ENCODE measurements at places on chromosomes 6 and 20.

DNA sequence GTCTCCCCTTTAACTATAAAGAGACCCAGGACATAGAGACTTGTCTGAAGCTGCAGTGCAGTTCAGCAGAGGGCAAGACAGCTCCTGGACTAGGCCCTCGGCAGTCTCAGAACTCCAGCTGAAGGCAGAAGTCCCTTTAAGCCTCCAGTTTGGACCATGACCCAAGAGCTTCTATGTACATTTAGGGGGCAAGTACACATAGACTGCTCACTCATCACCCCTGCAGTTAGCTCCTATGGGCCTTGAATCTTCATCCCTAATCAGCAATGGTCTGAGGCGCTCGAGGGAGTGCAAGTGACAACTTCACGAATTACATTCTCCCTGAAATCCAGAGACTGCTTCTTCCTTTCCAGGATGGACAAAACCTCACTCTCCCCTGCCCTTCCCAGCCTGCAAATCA lies 47.4 kb downstream of the KCNK5 start:
- DNase-seq, result no peak

DNA sequence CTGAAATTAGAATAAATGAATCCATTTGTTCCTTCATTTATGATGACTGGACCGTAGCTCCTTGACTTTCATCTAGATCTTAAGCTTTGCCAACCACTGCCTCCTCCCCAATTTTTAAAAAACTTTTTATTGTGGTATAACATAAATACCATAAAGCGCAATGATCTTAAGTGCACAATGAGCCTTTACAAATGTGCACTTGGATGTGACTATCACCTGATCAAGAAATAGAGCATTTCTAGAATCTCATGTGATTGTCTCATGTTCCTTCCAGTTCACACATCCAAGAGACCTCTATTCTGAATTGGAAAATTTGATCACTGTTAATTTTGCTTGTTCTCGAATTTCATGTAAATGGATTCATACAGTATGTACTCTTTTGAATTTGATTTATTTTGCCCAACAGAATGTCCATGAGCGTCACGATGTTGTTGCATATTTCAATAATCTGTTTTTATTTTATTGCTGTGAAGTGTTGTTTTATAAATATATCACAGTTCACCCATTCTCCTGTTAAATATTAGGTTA lies 442.2 kb downstream of the CDKAL1 start:
- DNase-seq, result no peak

- DNase-seq, result no peak
Observed at GRCh38 chr6:53347250-53347920, 1.4 kb downstream of the ELOVL5 start.

- no peak for DNase-seq
Observed at GRCh38 chr6:15752820-15753219, 90.0 kb upstream of the DTNBP1 start.

DNA sequence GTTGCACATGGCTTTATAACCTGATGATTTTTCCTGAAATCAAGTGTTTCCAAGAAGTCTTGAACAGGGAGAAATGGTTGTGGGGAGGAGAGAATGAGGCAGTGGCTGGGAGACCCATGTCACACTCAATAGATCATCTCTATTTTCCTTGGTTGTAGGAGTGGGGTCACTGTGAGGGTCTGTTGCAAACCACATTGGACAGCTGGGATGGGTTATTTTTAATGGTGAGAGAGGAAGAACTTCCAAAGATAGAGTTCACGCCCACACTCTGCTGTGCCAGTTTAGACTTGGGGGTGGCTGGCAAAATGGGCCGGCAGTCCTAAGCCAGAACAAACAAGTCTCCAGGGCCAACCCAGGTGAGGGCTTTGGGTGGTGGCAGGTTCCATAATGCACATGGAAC lies 276.4 kb upstream of the PRND start:
- DNase-seq, result no peak

Data from amniotic stem cell (primary cell).